Fibroblast of mammary gland (primary cell): ENCODE measurements at places on chromosomes 1 and 21.
A peak's percentile ranks its signal among the peaks of the same experiment; 100 is the strongest.

- peak; percentile 85 for DNase-seq
These were observed 38.6 kb downstream of the NFIA start for GRCh38 chr1:61120998-61121397.

DNA sequence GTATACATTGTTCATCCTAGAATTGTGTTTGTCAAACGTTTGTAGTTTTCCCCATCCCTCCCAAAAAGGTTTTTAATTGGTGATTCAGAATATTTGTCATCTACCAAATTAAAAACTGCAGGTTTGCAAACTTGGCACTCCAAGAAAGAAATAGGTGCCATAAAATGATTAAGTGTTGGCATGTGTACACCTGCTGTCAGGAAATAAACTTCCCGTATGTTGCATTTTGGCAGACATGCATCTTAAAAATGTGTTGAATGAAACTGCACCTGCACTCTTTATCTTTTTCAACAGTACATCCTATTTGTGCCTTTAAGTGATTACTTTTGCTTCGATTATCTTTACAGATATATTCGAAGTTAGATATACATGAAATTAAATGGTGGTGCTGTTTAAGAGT, 7.3 kb downstream of the B3GALT2 start:
- no peak for DNase-seq

DNA sequence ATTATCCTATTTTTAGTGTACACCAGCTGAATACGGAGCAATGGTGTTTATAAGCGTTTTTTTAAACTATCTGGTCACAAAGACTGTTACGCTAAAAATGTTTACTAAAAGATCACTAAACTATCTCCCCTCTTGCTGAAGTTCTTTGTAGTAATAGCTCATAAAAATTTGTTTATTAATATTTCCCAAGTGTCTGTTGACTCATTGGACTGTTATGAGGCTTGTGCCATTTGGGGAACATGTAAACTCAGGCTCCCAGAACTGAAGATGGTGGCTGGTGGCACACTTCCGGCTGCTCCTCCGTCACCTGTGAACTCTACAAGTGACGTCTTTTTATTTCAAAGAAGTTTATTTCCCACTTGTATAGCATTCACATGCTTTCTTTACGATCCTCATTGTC, 46.3 kb downstream of the AIDA start:
- DNase-seq = peak; percentile 9

DNA sequence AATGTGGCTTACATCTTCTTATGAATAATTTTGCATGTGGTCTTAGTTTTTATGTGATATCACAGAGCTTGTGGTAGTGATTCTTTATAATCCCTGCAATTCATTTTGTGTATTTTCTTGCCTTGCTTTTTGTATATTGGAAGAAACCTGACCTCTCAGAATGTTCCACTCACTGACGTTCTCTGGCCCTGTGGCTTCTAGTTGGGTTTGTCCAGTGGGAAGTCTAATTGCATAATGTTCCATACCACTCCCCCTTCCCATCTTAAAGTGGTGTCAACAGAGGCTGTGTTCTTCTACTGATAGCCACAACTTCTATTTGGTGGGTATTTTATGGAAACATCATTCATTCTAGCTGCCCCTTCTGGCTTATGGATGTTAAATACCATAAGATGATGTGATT, 225.3 kb downstream of the BACH1 start:
- DNase-seq = no peak

GRCh38 chr1:16117369-16117768, 38.5 kb downstream of the EPHA2 start:
- DNase-seq = peak; percentile 11

- DNase-seq = peak; percentile 74
These were observed 87.9 kb downstream of the PLPP3 start for GRCh38 chr1:56491441-56491840.

DNA sequence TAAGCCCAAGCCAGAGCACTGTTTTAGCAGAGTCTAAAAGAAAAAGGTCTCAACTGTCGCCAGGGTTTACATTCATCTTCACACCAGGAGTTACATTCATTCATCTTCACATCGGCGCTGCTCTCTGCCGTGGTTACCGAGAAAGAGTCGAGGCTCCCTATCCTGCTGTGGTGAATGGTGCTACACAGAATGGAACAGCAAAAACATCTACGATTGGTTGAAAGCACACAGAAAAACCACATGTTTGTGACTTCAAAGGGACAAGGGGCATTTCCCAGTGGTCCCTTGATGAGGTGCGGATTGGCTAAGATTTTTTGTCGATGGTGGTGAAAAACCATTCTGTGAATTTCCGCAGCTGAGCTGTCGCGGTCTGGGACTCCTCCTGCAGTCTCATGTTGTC, 231.1 kb downstream of the SIPA1L2 start:
- no peak for DNase-seq

- peak; percentile 74 for DNase-seq
These were observed 86.0 kb upstream of the GNG4 start for GRCh38 chr1:235735621-235736020.
